ENCODE measurements at places on chromosomes 1 and 21.

GRCh38 chr1:168794057-168794456, 65.1 kb upstream of the DPT start:
- no peak for DNase-seq

DNA sequence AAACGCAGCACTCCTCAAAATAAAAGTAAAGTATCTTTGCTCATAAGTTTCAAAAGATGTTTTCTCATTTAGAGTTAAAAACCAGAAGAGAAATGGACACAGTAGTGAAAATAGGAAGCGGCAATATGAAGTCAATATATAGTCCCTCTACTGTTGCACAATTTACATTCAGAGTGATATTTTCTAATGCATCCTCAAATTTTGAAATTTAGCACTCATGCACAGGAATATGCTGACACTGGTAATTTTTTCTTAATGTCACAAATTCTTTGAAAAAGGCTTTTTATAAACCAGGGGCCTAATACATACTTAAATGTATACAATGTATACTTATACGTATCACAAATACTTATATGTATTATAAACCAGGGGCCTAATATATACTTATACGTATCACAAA, 19.5 kb downstream of the ST7L start:
- DNase-seq: no peak

GRCh38 chr1:69700770-69701169, 133.0 kb downstream of the LRRC7 start:
- DNase-seq: no peak

DNA sequence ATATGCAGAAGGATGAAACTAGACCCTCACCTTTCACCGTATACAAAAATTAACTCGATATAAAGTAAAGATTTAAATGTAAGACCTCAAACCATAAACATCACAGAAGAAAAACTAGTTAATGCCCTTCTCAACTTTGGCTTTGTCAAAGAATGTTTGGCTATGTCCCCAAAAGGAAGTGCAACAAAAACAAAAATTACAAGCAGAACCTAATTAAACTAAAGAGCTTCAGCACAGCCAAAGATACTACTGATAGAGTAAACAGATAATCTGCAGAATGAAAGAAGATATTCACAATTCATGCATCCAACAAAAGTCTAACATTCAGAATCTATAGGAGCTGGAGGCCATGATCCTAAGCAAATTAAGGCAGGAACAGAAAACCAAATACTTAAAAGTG, 824.6 kb upstream of the NEGR1 start:
- no peak for DNase-seq

DNA sequence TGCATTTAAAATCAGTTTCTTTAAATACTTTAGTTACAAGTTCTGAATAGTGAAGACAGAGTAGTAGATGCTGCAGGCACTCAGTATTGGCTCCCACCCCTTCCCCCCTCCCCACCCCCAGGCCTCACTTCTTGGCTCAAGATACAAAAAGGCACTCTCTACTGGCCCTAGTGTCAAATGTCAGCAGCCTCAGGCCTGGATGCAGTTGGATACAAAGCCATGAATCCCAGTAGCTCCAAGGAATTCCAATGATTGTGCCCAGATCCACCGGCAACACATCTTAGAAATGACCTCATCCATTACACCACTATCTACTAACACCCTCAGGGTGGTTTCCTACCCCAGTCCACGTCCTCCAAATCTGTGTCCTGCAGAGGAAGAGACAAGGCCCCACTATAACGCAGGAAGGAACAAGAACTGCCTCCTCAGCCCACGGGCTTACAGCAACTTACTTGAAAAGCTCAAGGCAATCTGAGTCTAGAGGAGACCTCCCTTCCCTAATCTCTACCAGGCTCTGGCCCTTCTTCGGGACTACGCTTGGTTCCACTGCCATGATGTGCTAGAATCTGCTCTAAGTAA, 17.6 kb downstream of the ACADM start:
- DNase-seq: no peak

DNA sequence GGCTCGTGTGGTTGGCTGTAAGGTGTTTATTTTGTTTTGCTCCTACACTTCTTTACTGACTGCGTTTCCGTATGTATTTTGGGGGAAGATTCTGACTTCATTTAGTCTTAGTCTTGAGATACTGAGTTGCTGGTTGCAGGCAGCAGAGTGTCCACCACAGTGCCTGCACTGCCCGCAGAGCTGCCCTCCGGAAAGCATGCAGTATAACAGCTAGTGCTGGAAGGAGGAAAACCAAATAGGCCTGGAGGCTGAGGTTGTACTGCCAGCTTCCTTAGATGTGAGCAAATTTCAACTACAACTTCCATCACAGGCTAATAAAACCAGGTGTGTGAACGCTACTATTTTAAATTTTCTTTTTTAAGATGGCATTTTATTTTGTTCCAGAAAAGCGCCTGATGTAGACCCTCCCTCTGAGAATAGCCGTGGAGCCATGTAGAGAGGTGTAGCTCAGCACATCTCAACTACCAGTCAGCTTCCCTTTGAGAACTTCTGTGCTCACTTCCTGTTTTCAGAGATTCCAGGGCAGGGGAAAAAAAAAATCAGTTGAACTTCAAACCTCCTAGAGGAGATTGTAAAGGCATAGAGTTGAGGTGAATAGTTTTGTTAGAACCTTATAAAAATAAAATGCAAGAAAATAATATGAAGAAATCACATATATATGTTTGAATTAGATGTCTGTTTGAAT, 17.6 kb downstream of the LMO4 start:
- no peak for DNase-seq

DNA sequence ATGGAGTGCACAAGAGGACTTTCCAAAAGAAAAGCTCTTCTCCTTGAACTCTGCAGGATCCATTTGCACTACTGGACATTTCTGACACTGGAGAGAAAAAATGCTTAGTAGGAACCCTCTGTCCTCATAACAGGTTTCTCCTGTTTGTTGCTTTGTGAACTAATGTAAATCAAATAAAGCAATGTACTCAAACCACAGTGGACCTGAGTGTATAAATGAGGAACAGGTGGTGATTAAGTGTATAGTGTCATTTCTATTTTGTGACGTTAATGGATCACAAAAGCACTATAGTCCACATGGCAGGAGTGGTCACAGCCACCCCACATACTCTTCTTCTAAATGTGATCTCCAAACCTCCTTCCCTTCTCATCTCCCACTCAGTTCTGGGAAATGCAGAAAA, 268.4 kb upstream of the DUSP10 start:
- DNase-seq: no peak

Measured in activated CD4-positive, alpha-beta T cell treated with anti-CD3 and anti-CD28 coated beads, Interleukin-2, amount 10 ng/mL, durations not matched to agents 7 days and 5 days (primary cell).